HL-60 (cell line): ENCODE measurements at places on chromosomes 4 and X.

DNA sequence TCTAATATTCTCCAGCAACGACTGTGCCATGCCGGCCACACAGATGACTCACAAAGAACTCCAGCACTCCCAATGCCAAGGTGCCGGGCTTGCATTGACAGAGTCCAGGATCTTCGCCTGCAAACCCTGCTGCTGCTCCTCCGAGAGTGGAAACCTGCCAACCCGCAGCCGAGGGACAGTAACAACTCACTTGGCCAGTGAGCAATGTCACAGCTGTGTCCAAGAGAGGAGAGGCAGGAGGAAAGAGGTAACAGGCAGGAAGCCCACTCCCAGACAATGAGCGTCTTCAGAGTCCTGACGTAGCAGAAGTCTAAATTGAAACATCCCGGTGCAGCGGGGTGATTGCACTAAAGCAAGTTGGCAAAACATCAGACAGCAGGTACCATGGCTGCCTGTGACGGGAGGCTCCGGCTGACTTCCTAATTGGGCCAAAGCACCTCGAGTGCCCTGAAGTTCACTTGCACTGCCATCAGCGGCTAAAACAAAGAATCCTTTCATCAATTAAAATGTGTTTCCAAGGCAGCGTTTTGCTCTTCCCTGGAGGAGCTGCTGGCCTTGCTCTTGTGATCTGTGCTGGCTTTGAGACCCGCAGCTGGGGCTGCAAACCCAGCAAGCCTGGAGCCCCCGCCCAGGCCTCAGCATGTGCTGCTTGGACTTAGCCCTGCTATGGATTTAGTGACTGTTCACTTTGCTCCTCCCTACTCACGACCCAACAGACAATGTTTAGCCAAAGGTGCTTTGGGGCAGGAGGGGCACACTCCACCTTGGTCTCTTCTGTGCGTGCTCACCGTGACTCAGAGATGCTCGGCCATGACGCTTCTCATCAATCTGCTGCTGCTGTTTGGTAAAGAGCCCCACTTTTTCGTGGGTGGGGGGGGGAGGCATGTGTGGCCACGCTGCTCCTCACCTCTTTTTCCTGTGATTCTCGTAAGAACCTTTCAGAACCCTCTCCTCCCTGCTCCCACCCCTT is 36.5 kb downstream of the DCTD start:
- DNase-seq = no peak

DNA sequence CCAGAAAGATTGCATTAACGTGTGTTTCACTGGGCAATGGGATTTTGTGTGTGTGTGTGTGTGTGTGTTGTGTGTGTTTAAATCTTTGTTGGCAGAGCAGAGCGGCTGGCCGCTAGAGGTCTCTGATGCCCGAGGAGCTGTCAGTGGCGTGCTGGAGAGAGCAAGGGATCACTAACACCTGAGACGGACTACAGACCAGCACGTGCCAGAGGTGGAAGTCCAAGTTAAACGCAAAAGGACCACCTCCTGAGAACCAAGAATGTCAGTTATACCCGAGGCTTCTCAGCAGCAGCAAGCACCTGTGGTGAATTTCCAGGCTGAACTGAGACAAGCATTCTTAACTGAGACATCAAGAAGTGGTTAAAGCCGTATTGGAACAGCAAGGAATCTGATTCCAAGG is 9.0 kb upstream of the SLC25A14 start:
- peak; percentile 50 for DNase-seq

- no peak for DNase-seq
These were observed 1170.9 kb downstream of the C4orf33 start for GRCh38 chr4:130266814-130267213.

- DNase-seq = no peak
These were observed 27.8 kb downstream of the CD99L2 start for GRCh38 chrX:150870487-150871340.

DNA sequence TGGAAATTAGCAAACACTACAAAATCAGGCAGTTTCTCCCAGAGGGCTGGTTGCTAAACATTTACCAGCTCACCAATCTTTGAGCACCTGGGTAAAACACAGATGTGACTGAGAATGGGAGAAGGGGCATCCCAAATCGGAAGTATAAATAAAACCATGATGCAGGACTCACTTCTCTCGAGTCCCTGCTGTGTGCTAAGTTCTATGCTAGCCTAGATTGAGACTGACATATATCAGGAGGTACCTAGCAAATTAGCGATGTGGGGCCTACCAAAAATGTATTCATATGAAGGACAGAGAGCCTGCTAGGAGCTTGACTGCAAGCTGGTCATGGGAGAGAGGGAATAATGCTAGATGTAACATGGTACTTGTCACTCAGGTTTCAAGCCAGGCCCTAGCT is 171.9 kb upstream of the PGRMC2 start:
- no peak for DNase-seq

- DNase-seq = no peak
These were observed 198.8 kb downstream of the RAB28 start for GRCh38 chr4:13285336-13285735.

DNA sequence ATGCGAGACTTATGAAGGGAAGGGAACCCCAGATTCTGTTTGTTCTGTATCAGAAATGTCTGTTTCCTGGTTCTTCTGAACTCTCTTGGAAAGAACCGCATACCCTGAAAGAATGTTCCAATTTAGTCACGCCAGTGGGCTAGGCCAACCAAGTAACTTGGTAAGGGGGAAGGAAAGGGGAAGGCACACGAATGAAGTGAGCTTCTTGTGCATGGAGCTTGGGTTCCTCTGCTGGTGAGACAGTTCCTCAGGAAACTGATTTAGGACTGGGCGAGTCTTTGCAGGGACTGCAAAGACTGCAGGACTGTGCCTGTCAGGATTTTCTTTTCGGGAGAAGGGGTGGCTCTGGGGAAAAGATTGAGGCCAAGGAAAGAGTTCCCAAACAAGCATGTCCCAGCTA is 35.6 kb downstream of the FRMPD3 start:
- no peak for DNase-seq

- no peak for DNase-seq
These were observed 435.8 kb downstream of the SPRY1 start for GRCh38 chr4:123832173-123833026.

GRCh38 chr4:140757232-140757630 is 1.0 kb upstream of the TBC1D9 start:
- DNase-seq = no peak
